ENCODE measurements at places on chromosomes 1 and 21.
A peak's percentile ranks its signal among the peaks of the same experiment; 100 is the strongest.

- no peak for DNase-seq
These were observed 442.9 kb downstream of the PTPRC start for GRCh38 chr1:199081739-199082138.

- peak; percentile 86 for DNase-seq
These were observed 37.5 kb downstream of the LGR6 start for GRCh38 chr1:202230939-202231645.

DNA sequence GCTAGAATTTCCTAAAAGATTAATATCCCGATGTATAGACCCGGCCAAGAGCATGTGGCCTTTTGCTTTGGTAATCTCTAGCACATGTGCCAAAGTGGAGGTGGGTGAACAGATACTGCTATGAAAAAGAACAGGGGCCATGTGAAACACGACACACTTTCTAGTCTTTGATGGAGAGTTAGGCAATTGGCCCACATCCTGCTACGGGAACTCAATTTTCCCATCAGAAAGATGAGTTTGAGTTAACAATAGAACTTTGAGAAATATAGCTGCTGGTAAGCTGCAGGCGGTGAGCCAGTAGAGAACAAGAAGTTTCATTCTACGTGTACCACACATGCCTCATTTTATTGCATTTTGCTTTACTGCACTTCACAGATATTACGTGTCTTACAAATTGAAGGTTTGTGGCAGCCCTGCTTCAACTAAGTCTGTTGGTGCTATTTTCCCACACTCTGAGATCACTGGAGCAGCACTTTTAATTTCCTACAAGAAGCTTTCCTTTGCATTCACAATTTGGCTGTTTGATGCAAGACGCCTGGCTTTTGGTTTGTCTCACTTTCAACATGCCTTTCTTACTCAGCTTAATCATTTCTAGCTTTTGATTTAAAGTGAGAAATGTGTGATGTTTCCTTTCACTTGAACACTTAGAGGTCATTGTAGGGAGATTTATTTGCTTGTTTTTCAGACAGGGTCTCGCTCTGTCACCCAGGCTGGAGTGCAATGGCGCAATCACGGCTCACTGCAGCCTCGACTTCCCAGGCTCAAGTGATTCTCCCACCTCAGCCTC is 46.3 kb downstream of the HTR6 start:
- no peak for DNase-seq

DNA sequence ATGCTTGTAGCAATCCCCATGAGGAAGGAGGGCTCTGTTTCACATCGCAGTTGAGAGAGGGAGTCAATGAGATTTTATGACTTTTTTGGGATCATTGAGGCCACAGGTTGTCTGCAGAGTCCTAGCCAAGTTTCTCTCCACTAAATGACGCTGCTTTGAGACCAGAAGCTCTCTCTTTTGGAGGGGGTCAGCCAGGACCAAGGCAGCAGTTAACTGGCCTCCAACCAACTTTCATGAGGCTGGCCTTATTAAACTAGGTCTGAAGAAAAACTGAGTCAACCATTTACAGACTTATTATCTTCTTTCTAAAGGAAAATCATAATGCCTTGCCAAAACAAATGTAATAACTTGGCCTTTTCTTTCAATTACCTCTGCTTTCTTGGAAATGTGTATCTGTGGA is 8.6 kb downstream of the WLS start:
- DNase-seq = no peak

DNA sequence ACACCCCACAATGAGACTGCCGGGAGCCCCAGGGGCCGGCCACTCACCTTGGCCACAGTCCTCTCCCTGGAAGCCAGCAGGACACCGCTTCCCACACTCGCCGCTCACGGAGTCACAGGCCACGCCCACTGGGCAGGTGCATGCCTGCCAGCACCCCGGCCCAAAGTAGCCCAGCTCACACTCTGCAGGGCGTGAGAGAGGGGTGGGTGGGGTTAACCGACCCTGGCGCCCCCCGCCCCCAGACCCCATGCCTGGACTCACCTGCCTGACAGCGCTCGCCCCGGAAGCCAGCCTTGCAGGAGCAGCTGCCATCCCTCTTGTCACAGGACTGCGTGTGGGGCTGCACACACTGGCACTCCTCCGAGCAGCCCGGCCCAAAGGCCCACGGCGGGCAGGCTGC is 50.7 kb downstream of the ARHGEF16 start:
- no peak for DNase-seq

- no peak for DNase-seq
These were observed 47.8 kb downstream of the UMODL1 start for GRCh38 chr21:42118901-42119300.

GRCh38 chr1:116415699-116416533 is 42.9 kb downstream of the ATP1A1 start:
- peak; percentile 54 for DNase-seq

- DNase-seq = no peak
These were observed 5.1 kb downstream of the SRSF4 start for GRCh38 chr1:29176576-29176975.

DNA sequence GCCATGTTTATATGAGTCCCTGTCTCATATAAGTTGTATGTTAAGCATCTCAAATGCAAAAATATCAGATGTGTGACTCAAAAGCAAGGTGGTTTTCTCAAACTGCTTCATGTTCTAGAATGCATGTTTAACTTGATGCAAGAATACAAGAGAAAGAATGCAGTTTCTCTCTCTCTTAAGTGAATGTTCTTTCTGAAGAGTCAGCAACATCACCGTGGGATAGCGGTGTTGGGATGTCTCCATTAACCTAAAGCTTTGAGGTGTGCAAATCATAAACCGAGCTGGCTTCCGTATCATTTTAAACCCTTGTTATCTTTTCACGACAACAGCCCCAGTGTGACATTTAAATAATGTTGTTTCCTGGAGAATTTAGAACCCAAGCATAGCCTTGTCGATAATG is 48.4 kb upstream of the TARBP1 start:
- DNase-seq = no peak

DNA sequence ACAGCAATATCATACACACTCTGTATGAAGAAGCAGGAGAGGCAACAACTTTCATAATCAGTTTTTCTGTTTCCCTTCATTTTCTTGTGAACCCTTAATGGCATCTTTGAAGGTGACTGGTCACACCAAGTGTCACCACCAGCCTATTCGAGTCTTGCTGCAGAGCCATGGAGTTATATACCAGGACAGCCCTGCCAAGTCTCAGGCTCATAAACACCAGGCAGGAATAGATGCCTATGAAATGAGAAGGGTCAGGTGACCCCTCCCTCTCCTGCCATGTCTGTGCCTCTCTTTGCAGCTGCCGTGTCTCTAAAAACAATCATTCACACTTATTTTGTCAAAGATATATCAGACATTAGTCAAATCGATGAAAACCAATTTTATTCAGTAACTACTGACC is 28.0 kb downstream of the NECAP2 start:
- no peak for DNase-seq

DNA sequence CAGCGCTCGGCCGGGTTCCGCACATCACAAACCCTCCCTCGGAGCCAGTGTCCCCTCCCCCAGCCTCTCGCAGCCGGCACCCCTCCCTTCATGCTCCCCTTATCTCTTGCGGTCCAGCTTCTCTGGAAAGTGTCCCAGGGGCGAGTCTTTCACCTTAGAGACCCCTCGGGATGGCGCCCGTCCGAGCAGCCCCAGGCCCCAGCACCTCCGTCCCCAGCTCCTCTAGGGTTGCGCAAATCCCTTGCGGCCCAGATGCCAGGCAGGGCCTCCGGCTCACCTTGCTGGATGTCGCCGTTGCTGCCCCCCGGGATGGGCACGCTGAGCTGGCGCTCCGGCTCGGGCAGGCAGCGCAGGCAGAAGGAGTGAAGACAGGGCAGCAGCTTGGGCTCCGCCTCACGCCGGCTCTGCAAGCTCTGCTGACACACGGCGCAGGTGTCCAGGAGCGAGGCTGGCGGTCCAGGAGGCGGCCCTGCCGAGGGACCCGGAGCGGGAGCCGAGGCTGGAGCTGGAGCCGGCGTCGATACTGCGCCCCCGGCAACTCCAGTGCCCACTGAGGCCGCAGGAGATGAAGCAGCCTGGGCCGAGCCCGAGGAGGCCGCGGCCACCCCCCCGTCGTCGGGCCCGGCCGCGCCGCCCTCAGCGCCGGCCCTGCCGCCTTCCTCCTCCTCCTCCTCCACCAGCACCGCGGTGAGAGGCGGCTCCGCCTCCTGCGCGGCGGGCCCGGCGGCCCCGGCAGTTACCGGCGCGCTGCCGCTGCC is 550 bp downstream of the TRIM33 start:
- peak; percentile 21 for DNase-seq

GRCh38 chr1:226974544-226975258 is 34.6 kb downstream of the COQ8A start:
- no peak for DNase-seq

DNA sequence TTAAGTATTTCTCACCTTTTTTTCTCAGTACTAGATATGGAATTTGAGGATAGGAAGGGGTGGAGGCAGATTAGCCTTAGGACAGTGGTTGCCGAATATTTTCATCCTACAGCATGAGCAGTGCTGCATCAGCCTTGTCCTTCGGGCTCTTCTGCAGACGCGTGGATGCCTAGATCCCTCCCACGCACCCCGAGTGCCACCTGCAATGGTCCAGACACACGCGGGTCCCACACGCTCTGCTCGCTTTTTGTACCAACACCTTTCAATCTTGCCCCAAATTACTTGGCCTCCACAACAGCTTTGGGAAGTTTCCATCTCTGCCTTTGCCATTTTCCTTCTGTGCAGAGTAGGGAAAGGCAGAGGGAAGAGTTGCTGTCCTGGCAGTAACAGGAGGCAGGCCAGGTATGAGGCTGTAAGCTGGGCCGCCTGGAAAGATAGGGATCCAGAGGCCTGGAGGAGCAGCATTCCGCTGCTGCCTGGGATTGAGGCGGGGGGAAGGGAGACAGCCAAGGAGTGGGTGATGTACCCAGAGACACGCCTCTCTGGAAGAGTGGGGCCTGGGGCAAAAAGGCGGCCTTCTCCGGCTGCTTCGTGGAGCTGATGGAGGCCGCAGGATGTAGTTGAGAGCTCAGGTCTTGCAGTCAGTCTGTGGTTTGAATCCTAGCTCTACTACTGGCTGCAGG is 467.7 kb downstream of the KIF26B start:
- DNase-seq = no peak

DNA sequence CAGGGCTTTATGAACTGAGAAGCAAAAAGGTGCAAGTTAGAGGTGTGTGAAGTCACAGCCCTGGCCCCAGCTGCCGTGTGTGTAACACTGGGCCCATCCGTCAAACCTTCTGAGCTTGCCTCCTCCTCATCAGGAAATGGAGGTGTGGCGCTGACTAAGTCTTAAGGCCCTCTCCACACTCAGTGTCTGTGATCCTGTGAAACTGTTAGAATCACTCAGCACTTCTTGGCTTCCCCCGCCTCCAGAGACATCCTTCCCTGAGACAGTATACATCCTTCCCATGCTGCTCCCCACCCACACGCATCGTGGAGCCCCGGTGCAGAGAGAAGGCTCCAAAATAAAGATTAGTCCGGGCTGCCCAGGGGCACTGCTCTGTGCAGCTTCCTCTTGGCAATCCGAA is 33.3 kb downstream of the LRP8 start:
- DNase-seq = peak; percentile 44

DNA sequence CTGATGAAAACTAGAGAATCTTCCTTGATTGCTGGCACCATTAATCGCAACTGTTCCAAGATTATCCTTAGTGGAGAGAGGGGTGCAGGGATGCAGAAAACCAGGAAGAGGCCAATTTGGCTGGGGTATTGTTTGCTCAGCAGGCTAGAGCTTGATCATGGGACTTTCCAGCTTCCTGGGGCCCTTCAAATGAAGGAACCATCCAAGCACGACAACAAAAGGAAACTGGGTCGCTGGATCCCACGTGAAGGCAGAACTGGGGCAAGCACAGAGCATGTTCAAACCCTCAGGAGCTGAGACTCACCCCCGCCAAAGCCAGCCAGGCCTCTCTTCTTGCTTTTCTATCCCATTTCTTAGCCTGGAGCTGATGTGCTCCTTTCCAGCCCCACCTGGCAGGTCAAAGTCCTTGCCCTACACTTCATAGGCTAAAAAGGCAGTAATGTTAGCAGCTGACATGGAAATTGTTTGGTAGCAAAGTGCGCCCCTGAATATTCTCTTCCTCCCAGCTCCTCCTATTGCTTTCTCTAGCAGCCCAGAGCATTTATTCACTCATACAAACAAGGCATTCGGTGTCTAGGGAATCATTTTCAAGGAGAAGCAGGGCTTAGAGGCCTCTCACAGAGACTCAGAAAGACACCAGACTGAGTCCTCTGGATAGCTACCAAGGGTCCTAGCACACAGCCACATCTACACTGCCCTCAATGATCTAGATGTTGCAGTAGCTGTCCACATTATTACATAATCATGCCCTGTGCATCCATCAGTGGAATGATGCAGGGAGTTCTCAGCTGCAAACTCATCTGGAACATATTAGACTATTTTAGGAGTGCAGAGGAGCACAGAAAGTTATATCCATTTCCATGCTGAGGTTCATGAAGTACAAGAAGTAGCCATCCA is 11.5 kb downstream of the KCNA2 start:
- no peak for DNase-seq

- DNase-seq = peak; percentile 27
These were observed 863 bp downstream of the FH start for GRCh38 chr1:241518476-241519307.

DNA sequence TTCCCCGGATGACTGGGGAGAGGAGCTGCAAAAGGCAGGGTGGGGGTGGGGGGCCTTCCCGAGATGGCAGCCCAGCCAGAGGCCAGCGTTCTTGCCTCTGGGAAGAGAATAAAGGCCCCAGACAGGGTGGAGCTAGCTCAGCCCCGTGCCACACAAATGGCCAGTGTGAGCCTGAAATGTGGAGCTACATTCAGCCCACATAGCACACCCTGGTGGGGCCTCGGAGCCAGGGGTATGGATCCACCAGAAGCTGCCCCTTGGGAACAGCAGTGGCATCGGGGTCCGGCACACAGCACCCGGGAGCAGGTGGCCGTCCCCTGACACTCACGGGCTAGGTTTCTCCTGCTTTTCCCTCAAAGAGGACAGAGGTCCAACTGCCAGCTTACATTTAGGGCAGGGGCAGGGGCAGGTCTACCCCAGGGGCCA is 93.9 kb downstream of the PDE9A start:
- DNase-seq = no peak

DNA sequence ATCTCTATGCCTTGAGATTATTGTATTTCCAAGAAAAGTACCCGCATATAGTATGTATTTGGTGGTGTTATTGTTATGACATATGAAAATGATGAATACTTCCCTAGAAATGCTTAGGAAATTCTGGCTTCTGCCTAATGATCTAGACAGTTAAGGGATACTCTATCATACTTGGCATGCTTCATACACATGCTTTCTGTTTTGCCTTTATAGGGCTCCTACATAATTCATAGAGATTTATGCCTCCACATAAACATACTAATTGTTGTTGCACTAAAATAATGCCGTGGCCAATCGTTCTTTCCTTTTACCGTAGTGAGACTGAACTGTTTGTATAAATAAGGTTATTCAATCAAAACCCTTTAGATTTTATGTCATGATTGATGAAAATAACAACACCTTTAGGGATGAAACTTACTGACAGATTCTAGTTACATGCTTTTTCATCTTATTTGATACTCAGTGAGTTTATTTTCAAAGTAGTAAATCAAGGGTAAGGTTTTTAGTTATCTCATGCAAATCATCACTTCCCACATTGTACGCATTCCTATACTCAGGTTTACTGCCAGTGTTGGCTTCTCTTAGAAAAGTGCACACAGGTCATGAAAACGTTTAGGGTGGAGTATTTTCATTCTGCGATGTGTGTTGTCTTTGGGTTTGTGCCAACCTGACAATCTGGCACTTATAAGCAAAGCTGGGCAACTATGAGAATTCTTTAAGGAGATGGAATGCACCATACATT is 40.5 kb upstream of the SCYL3 start:
- no peak for DNase-seq

GRCh38 chr1:119747451-119747850 is 21.3 kb downstream of the HMGCS2 start:
- peak; percentile 85 for DNase-seq

Data from WERI-Rb-1 (cell line).